ENCODE measurements at places on chromosomes 3 and 15.

- DNase-seq, result no peak
Observed at GRCh38 chr3:37987751-37988179, 2.8 kb upstream of the VILL start.

DNA sequence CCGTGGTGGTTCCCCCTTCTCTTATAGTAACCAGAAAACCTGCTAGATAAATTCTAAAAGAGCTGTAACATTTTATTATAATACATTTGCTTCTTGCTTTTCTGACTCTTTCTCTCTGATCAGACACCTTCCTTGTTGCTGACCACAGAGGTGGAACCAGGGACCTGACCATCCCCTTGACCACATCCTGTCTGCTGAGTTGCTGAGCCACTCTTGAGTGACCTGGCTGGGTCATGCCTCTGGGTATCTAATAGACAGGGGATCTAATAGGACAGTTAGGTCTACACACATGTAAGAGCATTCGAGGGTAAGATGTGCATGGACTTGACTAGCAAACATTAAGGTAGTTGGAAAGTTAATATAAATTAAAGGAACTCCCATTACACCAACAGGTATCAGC, 22.8 kb upstream of the TRIM59 start:
- no peak for DNase-seq

- no peak for DNase-seq
Observed at GRCh38 chr15:83955806-83956265, 279.7 kb upstream of the GOLGA6L4 start.

DNA sequence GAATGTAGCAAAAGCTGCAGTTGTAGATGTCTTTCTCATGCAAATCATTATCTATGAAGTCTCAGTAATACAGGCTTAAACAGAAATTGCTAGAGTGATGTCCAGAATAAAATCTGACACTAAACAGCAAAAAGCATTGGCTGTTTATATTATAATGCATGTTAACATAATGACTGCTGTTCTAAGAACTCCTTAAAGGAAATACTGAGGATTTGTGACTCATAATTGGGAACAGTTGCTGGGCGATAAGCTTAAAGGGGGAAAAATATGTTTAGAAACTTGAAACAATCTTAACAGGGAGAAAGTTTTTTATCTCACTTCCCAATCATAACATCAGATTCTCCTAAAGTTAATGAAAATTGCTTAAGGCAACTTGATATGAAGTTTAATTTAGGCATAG, 17.5 kb downstream of the TIPARP start:
- DNase-seq, result no peak

GRCh38 chr3:34969513-34969912, 669.8 kb upstream of the ARPP21 start:
- no peak for DNase-seq

- DNase-seq, result no peak
Observed at GRCh38 chr15:79185199-79185598, 94.6 kb upstream of the RASGRF1 start.

DNA sequence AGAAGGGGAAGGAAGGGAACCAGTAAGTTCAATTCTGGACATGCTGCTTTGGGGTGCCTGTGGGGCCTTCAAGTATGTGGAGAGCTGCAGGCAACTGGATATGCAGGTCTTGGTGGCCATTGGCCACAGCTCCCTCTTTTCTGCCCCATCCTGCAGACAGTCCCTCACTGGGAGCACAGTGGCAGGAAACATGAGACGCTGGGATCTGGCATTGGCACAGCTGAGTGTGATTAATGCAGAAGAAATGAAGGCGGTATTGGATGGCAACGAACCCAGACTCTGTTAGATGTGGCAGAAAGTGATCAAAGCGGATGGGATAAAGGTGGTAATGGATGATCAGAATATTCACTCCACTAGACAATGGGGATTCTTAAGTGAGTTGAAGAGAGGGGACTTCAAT, 23.2 kb upstream of the VPS8 start:
- DNase-seq, result no peak

GRCh38 chr3:75737831-75738493, 47.4 kb downstream of the ZNF717 start:
- DNase-seq, result no peak

DNA sequence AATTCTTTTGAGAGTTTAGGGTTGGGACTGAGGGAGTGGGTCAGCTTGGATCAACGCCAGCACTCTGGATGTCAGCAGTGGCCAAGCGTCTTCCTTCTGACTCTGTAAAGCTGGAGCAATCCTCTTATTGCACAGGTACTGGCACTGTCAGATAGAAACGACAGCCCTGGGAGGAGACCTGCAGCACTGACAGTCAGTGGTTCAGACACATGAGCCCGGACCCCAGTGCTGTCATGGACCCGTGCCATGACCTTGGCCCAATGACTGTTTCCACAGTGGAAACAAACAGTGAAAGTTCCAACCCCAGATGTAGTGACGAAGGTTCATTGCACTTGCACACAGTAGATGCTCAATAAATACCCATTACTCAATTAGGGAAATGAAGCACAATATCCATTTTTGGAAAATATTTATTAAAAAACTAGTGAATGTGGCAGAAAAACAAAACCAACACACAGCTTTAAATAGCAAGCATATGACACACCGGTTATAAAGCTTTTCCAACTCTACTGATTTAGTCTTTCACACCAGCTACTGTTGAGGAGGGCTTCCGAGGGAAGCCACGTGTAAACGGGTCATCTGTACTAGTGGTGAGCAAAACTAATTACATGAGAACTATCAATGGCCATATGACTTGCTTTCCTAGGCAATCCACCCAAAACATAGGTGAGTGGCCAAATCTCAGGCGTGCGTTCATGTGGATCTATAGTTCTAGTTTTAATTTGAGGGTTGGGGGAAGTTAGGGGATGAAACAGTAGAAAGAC, 22.1 kb downstream of the SIAH2 start:
- DNase-seq, result no peak

DNA sequence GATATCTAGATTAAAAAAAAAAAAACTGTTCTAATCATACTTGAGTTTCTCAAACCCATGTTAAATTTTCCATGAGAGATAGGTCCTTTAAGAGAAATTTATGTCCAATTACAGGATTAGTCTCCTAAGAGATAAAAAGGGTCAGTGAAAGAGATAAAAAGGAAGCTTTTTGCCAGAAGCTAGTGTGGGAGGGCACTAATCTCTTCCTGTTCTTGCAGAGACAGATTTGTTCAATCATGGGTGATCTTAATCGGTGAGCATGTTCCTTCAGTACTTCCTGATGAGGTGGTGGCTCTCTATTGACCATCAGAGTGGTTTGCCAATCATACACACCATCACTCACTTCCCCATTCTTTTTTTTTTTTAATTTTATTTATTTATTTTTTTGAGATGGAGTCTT, 16.9 kb upstream of the LPP start:
- no peak for DNase-seq

- DNase-seq, result no peak
Observed at GRCh38 chr15:36884936-36885635, 215.3 kb downstream of the MEIS2 start.
